A172 (cell line): ENCODE measurements at places on chromosomes 4 and X.

DNA sequence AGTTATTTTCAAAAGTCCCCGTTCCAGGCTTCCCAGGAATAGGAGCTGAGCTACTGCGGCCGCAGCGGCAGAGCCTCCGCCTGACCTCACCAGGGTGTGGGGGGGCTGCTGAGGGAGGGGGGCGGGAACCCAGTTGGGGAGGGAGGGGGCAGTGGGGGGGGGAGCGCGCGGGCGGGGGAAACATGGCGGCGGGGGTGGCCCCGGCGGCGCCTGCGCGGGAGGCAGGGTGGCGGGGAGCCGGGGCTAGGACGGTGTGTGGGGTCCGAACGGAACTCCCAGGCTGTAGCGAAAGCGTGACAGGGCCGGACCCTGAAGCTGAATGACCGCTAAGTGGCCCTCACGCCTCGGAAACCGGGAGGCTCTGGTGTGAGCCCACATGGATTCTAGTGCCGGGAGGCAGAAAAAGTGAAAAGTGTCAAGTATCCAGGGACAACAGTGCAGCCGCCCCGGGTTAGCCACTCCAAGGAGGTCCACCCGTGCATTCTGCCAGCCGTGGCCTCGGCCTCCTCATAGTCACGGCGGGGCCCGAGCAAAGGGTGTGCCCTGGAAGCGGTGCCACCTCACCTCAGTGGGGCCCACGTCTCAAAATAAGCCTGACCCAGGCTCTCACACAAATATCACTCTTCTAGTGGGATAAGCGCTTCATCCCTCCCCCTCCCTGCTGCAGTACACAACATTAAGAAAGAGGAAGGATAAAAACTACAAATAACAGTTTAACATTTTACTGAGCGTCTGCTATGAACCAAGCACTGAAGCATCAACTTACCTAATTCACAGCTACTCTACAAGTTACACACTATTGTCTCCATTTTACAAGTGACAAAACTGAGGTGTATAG is at the start of gene KLHL13:
Gene KLHL13, minus strand, starts transcription at position 98 of the 838 bp plus-strand sequence. CDS start 88,337 bp downstream, outside the sequence.
- DNase-seq: no peak

DNA sequence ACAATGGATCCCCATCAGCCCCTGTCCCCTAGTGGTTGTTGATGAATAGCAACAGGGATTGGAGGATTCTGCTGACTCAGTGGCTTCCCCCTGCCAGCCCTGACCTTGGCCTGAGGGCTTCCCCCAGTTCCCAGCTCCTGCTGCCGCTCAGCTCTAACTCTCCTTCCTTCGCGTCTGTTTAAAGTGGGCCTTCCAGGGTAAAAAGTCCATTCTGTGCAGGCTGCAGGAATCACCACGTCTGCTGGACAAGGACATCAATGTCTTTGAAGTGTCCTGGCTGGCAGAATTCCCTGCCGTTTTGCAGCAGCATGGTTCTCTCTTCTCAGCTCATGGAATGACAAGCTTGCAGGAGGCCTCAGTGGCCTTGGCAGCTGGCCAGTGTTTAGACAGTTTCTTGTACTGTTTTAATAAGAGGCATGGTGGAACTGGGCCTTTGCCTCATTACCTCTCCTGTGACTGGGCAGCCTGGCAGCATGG is 152.5 kb upstream of the STX18 start:
- no peak for DNase-seq

- no peak for DNase-seq
Observed at GRCh38 chr4:140059159-140059558, 94.8 kb downstream of the MAML3 start.

DNA sequence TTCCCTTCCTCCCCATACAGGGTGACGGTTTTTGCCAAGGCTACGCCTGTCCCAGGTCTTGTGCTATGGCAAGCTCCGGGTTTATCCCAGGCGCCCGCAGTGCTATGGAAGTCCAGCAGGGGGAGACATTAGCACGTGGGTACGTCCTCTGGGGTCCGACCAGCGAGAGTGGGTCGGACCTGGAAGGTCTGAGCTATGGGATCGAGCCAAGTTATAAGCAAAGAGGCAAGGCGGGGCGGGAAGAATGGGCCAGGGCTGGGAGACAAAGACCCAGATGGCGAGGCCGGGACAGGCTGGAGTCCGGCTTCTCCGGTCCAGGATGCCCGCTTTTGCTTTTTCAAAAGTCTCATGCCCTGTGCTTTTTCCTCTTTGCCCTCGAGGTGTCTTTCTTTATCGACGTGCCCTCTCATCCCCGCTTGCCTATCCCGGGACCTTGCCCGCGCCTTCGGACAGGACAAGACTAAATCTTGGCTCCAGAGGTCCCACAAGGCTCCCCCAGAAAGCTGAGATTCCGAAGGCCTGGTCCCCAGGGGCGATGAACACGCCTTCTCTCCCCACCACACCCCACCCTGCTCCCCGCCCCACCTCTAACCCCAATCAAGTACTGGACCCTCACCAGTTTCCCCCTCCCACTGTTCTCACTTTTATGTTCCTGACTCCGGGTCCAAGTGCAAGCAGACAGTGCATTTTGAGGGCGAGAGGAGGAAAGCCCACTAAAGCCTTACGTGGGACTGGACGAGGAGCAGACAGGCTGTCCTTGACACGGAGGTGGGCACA is 785 bp upstream of the EFNB1 start:
- peak; percentile 32 for DNase-seq

GRCh38 chr4:62051332-62051731 is 851.2 kb downstream of the ADGRL3 start:
- no peak for DNase-seq
